Posterior cingulate gyrus (tissue), 11 donors: ENCODE measurements at places on chromosomes 6 and 20.

DNA sequence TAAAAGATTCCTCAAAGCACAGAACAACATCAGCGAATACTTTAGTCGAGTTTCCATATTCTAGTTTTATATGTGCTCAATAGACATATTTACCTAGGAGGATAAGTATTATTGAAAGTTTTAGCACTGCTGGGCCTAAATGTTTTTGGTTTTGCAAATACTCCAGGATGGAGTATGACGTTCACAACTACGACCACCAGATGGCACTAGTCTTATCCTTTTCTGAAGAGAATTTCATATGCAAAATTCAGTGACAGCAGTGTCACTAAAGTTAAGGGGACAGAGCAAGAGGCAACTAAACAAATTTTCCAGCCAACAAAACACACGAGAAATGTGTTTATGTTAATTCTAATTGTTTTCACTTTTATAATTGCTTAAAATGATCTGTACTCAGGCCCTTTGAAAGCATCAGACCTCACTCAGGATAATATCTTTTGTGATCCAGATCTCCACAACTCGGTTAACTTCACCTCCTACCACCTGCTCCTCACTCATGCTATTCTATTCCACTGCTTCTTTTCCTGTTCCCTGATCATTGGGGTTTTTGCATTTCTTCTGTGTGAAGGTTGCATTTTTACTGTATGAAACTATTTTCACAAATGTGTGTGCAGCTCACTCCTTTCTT, 220.8 kb downstream of the TRDN start:
- DNase-seq = peak; percentile 26

DNA sequence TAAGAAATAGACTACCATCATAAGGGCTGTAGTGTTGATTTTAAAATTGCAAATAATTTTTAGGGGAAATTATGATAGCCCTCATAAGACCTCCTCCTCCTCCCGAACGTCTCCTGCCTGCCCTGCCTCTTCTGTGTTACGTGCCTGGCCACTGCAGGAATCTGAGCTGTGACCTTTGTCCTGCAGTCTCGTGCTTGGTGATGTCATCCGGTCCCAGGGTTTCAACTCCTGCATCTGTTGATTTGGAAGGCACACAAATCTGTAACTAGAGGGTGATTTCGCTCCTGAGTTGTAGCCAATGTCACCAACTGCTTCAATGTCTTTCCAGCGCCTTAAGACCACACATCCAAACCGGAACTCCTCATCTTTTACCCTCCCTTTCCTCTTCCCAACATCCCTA, 163.2 kb downstream of the AIG1 start:
- DNase-seq = no peak

GRCh38 chr6:109782491-109782999, 91.4 kb downstream of the FIG4 start:
- DNase-seq = no peak

- DNase-seq = no peak
Measured at GRCh38 chr6:149059557-149059956, 258.0 kb upstream of the TAB2 start.

GRCh38 chr6:111713236-111713635, 107.6 kb upstream of the TRAF3IP2 start:
- no peak for DNase-seq

DNA sequence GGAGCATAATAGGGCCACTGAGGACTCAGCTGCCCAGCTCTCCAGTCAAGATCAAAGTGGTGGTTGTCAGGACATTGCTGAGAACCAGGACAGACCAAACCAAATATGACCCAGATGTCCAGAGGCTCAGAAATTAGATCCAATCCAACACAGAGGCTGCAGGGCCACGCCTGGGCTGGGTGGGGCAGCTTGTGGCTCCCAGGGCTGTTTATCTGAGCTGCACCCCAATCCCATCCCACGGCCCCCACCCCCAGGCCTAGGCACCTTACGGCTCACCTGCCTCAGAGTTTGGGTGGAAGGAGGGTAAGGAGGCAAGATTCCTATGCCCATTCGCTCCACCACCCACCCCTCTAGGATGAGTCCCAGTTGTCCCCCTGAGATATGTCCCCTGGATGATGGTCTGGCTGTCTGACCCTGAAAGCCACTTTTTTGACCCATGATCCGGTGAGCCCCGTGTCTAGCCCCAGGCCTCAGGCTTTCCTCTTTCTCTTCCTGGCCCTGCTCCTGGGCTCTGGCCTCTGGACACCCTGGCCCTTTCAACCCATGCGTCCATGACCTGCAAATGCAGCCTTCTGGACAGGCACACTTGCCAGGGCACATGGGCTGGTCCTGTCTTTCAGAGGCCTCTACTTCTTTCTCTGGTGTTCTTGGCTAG, 40.0 kb downstream of the CPXM1 start:
- peak; percentile 60 for DNase-seq

- no peak for DNase-seq
Measured at GRCh38 chr6:129667621-129668020, 42.4 kb downstream of the ARHGAP18 start.

GRCh38 chr6:128343706-128344105, 176.7 kb downstream of the PTPRK start:
- DNase-seq = no peak

- no peak for DNase-seq
Measured at GRCh38 chr6:394641-395289, 3.2 kb downstream of the IRF4 start.

DNA sequence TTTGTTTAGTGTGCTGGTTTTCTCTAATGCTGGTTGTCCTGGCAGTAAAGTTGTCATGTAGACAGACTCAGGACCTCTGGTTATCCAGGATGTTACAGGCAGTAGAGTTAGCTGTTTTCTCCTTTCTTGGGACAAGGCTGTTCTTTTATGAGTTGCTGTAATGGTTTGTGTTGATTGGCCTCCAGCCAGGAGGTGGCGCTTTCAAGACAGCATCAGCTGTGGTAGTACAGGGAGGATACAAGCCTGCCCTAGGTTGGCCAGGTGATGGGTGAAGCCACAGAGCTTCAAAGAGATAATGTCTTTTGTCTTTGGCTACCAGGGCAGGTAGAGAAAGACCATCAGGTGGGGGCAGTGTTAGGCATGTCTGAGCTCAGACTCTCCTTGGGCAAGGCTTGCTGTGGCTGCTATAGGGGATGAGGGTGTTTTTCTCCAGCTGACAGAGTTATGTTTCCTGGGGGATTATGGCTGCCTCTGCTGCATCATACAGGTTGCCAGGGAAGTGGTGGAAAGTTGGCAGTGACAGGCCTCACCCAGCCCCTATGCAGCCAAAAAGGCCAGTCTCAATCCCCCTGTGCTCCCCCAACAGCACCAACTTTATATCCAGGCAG, 127.2 kb upstream of the TAB2 start:
- no peak for DNase-seq

GRCh38 chr20:38700141-38700540, 24.1 kb upstream of the SLC32A1 start:
- DNase-seq = no peak

DNA sequence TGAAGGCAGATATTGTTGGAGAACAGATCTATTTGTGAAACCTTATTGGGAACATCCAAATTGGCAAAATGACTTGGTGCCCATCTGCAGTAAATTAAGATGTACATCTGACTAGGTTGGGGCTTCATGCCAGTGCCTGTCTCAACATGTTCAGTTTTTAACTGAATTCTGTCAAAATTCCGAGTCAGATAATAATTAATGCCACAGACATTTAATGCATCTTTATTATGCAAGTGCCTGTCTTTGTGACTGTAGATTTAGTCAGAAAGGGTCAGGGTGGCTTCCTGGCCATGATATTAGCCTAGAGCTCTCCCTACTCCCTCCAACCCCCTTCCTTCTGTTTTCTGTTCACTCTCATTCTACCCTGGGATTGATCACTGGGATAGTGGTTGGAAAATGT, 199.3 kb upstream of the FLRT3 start:
- no peak for DNase-seq

DNA sequence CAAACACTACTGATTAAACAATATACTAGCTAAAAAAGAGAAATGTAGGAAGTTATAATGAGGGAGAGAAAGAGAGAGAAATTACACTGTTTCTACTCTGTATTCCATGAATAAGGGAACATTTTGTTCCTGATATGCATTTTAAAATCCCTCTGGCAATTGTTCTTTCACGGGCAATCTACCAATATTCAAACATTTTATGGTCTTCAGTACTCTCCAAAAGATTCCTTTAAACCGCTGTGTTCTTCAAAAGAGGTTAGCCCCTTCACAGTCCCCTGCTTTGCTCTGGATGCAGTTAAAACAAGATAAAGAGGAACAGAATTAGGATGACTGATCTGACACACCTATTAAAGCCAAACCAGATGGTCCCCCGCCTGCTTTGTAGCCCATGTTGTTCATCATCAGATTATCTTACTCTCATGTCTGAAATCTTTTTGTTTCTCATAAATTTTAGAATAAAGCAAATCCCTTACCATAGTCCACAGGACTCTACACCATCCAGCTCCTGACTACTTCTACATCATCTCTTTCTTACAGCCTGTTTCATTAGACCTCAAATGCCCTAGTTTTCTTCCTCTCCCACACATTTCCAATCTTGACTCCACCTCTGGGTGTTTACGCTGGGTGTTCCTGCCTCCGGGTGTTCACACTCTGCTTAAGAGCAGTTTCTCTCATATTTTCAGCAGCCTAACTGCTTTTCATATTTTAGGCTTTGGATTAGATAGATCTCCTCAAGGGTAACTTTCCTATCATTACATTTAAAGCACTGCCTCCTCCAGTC, 399.7 kb downstream of the COL12A1 start:
- no peak for DNase-seq

- DNase-seq = no peak
Measured at GRCh38 chr20:59309218-59309617, 8.8 kb downstream of the EDN3 start.

DNA sequence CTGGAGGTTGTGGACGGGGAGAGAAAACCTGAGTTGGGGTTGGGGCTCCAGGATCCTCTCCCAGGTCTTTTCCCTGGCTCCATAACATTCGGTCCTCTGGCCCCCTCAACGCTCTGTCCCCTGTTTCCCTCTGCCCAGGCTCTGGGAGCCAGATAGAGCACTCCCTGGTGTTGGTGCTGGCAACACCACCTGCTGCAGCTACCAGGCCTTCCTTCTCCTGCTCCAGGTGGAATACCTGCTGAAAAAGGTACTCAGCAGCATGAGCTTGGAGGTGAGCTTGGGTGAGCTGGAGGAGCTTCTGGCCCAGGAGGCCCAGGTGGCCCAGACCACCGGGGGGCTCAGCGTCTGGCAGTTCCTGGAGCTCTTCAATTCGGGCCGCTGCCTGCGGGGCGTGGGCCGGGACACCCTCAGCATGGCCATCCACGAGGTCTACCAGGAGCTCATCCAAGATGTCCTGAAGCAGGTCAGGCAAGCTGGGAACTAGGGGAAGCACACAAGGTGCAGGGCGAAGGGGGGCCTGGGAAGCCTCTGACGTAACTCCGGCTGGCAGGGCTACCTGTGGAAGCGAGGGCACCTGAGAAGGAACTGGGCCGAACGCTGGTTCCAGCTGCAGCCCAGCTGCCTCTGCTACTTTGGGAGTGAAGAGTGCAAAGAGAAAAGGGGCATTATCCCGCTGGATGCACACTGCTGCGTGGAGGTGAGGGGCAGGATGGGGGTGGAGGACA, 14.6 kb downstream of the DEF6 start:
- no peak for DNase-seq

GRCh38 chr6:155257796-155258195, 6.0 kb upstream of the CLDN20 start:
- DNase-seq = no peak

GRCh38 chr6:80129485-80129884, 23.0 kb downstream of the BCKDHB start:
- DNase-seq = no peak

DNA sequence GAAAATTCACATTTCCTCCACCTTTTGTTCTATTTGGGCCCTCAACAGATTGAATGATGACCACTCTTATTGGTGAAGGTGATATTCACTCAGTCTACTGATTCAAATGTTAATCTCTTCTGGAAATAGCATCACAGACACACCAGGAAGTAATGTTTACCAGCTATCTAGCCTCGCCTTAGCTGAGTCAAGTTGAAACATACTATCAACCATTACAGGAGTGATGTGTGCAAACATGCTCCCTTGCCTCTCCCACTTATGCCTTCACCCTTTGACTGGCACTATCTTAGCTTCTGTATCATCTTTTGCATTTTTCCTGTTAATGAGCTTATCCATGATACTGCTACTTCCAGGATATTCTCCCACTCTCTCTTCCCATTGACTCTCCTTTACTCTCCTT, 191.9 kb downstream of the CENPW start:
- no peak for DNase-seq

DNA sequence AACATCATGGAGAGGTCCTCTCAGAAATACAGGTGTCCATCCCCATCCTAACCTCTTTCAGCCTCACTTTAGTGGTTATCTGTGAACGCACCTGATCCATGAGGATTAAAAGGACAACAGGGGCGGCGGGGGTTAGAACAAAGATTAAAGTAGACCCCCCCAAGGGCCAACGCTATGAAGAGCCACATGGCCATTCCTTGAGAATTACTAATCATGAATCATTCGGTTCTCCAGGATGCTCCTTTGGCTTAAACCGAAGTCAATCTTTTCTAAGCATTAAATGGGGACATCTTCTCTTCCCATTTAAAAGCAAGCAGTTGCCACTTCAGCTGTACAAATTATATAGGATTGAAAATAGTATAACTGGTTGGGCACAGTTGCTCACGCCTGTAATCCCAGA, 212.4 kb downstream of the GMPR start:
- DNase-seq = no peak

DNA sequence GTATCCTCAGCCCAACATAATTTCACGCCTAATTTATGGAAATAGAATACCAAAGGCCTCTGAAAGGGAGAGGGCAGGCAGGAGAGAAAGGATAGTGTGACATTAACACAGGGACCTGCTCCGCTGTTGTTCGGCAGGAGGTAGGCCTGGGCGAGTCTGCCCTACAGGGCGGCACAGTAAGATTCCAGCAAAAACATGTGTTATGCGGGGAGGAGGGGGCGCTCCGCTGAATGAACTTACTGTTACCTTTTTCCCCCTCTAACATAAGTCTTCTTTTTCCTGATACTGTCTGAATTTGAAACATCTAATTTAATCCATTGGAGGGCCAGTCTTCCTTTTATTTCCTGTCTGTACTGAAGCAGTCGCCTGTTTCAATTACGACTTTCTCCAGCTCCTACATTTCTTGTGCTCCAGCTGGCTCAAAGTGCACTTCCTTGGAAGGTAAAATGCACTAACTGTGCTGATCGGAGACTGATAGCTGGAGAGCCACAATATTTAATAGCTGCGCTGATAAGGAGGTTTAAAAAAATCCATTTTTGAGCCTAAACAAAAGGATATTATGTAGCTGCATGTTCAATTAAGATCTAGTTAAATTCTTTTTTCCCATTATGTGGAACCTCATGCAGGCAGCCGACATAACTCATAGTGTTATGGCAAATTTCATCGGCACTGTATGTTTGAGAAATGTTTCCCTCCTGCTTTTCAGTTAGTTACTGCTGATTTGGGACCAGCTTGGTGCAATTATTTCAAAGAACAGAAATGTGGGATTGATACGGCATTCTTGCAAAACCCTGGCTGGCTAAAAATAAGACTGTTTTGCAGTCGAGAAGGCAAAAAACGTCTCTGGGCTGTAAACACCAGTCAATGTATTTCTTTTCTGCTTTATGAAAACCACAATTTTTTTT, 193.0 kb downstream of the FOXC1 start:
- no peak for DNase-seq

DNA sequence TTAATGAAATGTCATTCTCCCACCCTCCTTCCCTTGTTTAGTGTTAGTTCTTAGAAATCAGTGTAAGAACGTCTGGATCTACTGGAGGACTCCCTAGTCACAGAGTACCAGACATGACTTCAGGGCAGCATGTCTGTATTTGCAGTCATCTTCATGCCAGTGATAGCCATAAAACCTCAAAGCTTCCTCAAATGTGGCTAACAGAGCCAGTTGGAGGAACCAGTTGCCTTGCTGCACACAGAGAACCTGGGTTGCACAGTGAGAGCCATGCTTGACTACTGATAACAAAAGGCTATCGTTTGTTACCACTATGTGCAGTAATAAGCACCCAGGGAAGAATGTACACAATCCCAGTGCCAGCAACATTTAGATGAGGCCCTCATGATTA, 20.1 kb downstream of the NT5E start:
- DNase-seq = no peak
